ENCODE measurements at places on chromosomes 7 and 10.

- DNase-seq, result peak; percentile 3
Observed at GRCh38 chr7:48262606-48263310, 91.5 kb downstream of the ABCA13 start.

- peak; percentile 92 for DNase-seq
Observed at GRCh38 chr10:124153023-124153826, 59.8 kb upstream of the CHST15 start.

GRCh38 chr7:129853661-129854268 lies 99.0 kb downstream of the UBE2H start:
- DNase-seq, result peak; percentile 68

- peak; percentile 13 for DNase-seq
Observed at GRCh38 chr7:98126311-98127142, 19.9 kb downstream of the LMTK2 start.

All from EH (cell line).